ENCODE measurements at places on chromosomes 4 and X. TPM values are rescaled to one million over a fixed set of nuclear protein-coding genes. Genes with fewer than 3 reads are reported as not detected.

Gene RPL36A
- total RNA-seq, result 298 TPM

Gene GAGE13
- not detected for total RNA-seq

GRCh38 chr4:25651682-25652081, 4.0 kb upstream of the SLC34A2 start:
- no peak for DNase-seq

- no peak for DNase-seq
Observed at GRCh38 chrX:150086371-150086770, 148.1 kb upstream of the EOLA2 start.

- DNase-seq, result peak; percentile 10
Observed at GRCh38 chr4:8908206-8908893, 36.7 kb upstream of the HMX1 start.

Gene CNKSR2
- 4.4 TPM for total RNA-seq

DNA sequence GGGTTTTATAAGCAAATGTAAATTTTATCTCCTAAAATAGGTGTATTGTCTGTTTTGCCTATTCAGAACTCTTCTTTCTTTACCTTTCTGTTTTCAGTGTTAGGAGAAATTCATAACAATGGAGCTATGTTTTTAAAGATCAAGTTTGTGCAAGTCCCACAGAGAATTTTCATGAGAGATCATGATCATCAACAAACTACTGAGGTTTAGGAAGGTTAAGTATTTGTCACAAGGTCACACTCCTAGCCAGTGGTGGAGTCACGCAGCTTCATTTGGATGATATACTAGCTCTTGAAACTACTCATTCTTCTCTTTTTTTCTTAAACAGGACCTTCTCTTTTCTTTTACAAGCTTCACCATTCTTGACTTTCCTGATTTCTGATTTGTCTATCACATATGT, 892.6 kb upstream of the FRG1 start:
- DNase-seq, result no peak

DNA sequence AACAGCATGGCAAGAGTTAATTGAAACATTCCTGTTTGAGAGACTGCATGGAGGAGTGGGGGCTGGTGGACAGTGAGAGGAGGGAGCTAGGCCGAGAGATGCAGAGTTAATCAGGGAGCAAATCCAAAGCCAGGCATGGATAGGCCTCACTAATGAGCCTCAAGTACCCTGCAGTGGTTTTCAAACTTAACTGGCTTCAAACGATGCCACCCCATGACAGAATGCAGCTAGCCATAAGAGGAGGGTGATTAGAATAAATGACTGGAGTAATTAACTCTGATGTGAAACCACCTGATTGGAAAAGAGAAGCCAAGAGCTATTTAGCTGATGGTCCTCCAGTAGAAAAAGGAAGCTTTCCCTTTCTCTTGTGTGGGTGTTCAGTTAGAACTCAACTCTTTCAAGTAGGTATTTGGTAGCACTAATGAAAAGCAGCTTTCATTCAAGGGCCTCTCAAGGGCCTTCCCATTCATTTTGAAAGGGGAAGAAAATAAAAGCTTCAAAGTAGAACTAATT, 215.4 kb upstream of the MAB21L2 start:
- DNase-seq, result no peak

- peak; percentile 86 for DNase-seq
Observed at GRCh38 chr4:153344131-153345011, at the start of gene MND1. Gene MND1, plus strand, starts transcription at chr4:153344688. Its CDS starts 50 bp downstream, at chr4:153344738.

- DNase-seq, result no peak
Observed at GRCh38 chr4:80078346-80079092, 5.5 kb upstream of the ANTXR2 start.

- no peak for DNase-seq
Observed at GRCh38 chr4:128787509-128788311, 21.8 kb upstream of the JADE1 start.

DNA sequence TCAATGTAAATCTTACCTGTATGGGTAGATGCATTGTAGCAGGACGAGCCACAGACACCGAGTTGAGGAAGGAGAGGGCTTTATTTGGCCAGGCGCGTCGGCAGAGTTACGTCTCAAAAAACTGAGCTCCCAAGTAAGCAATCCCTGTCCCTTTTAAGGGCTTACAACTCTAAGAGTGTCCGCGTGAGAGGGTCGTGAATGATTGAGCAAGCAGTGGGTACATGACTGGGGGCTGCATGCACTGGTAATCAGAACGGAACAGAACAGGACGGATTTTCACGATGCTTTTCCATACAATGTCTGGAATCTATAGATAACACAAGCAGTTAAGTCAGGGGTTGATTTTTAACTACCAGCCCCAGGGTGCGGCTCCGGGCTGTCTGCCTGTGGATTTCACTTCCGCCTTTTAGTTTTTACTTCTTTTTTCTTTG, 524.9 kb upstream of the HTR2C start:
- no peak for DNase-seq

DNA sequence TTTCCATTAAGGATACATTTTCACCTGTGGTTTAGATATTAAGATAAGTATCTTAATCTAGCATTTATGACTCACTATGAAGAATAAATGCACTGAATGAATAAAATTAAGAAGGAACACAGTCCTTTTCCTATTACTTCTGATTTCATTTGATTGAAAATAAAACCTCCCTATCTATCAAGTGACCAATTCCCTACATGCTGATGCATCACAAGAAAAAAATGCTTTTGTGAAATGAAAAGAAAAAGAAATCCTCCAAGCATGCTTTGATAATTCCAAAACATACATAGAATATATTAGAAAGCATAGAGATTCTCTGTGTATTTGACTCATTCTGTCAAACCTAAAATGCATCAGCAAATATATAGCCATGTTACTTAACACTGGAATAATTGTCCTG, 37.1 kb downstream of the PCDH10 start:
- no peak for DNase-seq

DNA sequence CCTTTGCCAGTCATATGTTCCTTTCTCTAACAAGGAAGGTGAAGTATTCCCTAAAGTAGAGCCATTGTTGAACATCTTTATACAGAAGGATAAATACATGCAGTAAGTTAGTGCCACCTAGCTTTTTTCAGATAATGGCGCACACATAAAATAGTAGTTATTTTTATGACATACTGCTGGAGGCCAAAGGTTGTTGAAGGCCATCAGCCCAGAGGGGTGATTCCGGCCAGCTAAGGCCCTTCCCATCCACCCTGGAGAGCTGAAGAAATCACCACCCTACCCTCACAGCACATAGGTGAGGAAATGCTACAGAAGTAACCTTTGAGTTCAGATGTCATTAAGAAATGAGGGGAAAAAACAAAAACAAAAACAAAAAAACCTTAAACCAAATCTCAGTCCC, 102.2 kb upstream of the MAP3K15 start:
- DNase-seq, result no peak

DNA sequence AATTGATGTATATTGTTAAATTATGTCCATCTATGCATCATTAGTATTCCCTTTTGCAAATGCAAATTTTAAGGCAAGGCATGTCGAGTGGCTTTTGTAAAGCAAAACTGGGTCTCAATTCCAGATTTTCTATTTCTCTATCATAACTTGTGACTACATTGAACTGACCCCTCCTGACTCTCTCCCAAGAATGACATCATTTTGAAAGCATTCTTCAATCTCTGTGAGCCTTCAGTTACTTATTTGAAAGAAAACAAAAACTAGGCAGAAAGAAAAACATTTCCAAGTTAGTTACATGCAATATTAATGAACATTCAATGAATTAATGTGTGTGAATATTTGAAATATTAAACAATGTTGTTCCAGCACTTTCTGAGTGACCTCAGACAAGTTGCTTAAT, 314.3 kb upstream of the CLNK start:
- no peak for DNase-seq
